ENCODE measurements at places on chromosomes 12 and 14.
A peak's percentile ranks its signal among the peaks of the same experiment; 100 is the strongest.

DNA sequence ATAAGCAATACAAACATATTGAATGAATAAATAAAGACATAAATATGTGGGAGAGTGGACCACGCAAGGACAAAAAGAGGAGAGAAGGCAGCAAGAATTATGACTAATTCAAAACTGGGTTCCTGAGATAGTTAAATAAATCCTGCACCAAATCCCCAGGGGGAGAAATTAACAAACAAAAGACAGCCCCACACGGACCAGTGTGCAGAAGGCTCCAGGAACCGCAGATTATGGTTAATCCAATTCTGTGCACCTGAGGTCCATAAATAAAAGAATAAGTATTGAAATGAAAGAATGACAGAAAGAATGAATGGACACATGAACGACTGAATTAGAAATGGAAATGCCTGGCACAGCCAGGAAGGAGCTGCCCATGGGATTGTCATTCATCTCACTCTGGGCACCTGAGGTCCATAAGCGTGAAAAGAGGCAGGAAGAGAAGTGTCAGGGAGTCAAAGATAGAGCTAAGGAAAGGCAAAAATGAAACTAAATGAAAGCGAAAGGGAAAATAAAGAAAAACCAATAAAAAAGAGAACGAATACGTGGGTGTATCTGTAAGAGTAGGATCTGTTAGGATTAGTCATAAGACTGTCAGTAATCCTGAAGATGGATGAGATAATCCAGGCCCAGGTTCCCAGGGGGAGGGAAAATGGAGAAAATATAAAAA, 23.3 kb downstream of the MEG3 start:
- DNase-seq: no peak

GRCh38 chr14:23631702-23632460, 4.3 kb upstream of the DHRS2 start:
- DNase-seq: peak; percentile 85

DNA sequence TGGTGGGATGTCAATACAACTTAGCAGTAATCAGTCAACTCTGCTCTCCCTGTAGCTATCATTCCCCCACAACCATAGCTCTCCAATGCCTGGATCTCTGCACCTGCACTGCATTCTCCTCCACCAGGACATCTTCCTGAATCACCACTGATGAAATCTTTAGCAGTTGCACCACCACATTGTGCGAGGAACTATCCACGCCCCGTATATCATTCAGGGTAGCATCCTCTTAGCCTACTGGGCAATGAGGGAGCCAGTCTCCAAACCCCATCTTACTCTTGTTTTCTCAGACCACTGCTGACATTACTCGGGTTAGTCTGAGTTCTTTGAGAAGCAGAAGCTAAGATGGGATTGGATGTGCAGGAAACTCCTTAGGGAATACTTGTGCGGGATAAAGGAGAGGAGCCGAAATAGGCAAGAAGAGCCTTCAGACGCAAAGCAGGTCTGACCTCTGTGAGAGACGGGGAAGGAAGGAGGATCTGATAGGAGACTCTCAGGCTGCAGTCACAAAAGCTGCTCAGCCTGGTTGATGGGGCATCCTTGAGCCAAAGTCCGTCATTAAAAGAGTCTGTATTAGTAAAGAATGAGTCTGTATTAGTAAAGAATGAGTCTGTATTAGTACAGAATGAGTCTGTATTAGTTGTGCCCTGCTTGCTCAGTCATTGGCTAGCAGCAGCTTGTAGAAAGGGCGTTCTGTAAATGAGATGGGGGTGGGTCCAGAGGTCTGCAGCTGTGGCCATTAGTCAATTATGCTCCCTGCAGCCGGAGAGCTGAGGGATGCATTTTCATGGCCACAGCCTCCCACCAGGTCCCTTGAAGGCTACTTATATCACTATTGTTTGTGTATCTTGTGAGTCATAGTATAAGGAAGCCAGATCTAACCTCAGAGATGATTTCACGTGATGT, 49.6 kb upstream of the RASSF3 start:
- DNase-seq: no peak

DNA sequence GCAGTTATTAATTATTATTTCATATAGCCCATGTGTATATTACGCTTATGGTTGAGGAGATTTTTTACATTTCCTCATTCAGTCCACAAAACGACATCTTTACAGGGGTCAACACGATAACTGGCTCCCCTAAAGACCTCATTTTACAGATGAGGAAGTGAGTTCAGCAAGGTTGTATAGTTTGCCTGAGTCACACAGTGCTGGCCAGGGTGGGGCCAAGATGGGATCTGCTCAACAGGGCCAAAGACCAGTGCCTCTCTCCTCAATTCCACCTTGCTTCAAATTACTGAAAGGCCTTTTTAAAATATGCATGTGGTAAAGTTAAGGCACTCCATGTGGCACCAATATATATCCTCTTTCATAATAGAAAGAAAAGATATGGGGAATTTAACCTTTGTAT, 13.1 kb downstream of the GRIN2B start:
- DNase-seq: no peak

DNA sequence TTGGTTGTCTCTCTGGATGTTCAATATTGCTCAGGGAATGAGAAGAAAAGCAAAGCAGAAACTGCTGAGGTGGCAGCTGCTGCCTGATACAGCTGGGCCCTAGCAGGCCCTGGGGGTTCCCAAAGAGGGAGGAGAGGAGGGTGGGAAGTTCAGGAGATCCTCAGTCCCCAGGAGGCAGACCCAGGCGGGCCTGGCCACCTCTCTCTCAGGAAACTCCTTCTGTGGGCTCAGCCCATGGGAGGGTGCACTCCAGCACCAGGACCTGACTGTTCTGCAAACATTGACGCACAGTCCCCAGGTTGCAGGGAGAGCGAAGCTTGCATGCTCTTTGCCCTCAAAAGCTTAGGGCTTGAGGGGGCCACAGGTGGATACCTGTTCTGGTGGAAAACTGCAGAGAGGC, 29.6 kb downstream of the IRF2BPL start:
- DNase-seq: no peak

All from stimulated activated CD8-positive, alpha-beta memory T cell treated with anti-CD3 and anti-CD28 coated beads, Interleukin-4, amount 100 ng/mL, for 48 hours (primary cell).